ENCODE measurements at places on chromosomes 11 and 22.

DNA sequence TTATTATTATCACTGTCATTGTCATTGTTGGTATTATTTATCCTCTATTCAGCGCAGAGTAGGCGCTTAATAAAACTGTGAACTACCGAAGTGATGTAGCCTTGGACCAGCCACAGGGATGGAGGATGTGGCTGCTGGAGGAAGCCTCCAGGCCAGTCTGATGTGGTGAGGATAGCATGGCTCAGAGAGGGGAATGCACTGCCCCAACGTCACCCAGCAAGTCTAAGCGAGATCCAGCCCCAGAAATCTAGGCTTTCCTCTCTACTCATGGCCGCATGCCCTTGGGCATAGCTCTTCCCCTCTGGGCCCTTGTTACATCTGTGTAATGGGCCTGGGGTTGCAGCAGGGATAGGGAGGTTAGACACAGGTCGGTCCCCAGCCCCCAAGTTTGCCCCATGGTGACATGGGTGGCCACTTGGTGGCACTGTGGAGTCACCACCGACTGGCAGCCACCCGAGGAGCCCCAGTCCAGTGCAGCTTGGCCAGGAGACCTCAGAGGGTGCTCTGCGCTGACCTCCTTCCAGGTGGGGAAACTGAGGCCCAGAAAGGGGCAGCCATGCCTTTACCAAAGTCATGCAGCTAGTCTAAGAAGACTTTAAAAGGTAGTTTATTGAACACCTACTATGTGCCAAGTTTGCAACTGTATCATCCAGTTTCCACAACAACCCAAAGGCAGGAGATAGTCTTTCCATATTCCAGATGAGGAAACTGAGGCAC lies 395.7 kb downstream of the MN1 start:
- DNase-seq: no peak

GRCh38 chr11:11843211-11843621 lies 1.4 kb downstream of the USP47 start:
- DNase-seq: no peak

DNA sequence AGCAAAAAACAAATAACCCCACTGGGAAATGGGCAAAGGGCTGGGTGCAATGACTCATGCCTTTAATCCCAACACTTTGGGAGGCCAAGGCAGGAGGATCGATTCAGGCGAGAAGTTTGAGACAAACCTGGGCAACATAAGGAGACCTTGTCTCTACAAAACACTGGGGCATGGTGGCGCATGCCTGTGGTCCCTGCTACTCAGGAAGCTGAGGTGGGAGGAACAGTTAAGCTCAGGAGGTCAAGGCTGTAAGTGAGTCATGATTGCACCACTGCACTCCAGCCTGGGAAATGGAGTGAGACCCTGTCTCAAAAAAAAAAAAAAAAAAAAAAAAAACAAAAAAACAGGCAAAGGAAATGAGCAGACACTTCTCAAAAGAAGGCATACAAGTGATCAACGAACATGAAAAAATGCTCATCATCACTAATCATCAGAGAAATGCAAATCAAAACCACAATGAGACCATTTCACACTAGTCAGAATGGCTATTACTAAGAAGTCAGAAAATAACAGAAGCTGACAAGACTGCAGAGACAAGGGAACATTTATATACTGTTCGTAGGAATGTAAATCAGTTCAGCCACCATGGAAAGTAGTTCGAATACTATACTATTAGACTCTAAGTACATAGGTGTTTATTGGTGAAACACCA lies 48.2 kb upstream of the SMCO4 start:
- DNase-seq: no peak

DNA sequence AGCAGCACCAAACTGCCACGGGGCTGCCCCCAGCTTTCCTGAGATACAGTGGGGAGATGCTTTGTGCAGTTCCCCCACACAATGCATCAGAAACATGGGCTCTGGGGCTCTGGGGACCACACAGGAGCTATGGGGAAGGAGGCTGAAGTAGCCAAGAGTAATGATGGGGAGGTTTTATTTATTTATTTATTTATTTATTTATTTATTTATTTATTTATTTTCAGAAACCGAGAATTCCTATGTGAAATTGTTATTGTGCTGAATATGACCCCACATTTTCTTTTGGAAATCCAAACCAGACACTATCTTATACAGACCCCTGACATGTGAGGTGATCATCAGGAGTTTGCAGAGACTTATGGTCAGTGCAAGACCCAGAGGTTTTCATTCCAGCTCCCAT lies 84.4 kb downstream of the MTNR1B start:
- no peak for DNase-seq

GRCh38 chr11:134244593-134244992 lies 8.6 kb downstream of the THYN1 start:
- DNase-seq: no peak

- no peak for DNase-seq
Observed at GRCh38 chr11:85923455-85923854, 68.3 kb downstream of the CCDC83 start.

DNA sequence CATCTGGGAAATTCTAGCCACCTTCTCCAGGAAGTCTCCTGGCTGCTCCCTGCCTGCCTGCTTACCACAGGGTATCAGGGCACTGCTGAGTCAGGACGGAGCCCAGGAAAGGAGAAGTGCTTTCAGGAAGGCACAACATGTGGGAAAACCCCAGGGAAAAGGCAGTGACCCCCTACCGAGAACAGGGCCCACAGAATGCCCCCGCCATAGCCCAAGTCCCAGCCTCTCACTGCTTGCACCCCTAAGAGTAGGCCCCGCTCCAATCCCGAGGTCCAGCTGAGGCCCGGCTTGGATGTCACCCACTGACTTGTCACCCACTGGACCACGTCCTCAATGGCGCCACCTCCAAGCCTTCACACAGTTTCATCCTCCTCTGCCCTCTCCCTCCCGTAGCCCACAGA lies 34.1 kb downstream of the ARAP1 start:
- no peak for DNase-seq

- DNase-seq: no peak
Observed at GRCh38 chr22:44247923-44248892, 64.5 kb downstream of the SHISAL1 start.

DNA sequence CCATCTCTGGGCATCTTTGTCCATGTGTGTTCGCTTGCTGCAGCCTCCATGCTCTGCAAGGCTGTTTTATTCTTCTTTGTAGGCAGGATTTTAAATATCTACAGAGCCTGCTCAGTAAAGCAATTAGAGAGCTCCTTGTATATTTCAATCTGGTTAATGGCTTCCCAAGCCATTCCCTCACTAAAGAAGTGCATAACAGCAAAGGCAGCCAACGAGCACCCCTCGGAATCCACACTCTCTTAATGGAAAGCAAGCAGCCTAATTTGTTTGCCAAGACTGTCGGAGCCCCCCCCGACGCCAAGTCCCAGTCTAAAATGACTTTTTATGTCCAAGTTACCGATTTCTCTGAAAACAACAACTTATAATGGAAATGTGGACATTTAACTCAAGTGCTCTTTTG lies 123.6 kb downstream of the ARL14EP start:
- DNase-seq: no peak

DNA sequence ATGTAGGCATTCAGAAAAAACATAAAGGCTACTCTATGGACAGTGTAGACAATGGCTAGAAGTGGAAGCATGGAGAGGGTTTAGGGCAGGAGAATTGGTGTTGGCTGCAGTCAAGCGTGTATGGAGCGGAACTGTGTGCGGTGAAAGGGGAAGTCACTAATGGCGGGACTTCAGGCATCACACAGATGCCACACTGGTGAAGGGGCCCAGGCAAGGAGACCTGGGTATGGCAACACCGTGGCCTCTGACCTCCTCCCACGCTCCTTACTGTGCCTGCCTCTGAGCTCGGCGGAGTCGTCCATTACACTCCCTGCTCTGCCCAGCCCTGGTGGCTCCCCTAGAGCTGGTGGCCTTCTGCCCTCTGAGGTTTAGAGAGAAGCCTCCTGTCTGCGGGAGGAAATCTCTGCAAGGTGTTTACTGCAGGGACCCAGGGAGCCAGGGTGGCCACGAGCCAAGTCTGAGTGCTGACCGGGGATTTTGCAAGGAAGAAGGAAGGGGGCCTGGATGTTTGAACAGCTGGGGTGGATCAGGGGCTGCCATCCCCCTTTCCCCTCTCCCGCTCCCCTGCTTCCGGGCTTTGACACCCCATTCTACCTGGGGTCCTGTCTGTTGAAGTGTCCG lies 75.1 kb upstream of the TSPAN18 start:
- DNase-seq: no peak

DNA sequence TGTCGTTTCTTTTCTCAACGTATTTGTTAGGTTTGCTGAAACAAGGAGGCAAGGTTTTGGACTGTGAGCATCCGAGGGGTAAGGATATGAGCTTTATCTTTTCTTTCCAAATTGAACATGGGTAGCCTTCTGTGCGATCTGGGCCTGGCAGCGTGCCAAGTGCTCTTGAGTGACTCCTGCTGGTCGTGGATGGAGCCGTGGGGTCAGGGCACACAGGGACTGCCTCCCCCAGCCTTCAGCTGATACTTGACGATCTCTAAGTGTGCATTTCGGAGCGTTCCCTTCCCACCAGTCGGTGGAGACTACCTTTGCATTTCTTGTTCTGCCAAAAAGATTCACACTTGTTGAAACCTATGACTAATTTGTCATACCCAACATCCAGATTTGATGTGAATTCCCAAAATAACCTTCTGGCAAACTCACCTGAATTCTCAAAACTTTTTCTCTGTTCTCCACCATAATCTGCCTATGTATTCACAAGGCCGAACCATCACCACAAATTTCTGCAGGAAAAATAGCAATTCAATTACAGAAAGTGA lies 40.1 kb upstream of the CLMP start:
- peak; percentile 14 for DNase-seq

- DNase-seq: no peak
Observed at GRCh38 chr22:19016081-19016766, 80.1 kb upstream of the PRODH start.

GRCh38 chr11:45622283-45622682 lies 43.1 kb downstream of the CHST1 start:
- no peak for DNase-seq

DNA sequence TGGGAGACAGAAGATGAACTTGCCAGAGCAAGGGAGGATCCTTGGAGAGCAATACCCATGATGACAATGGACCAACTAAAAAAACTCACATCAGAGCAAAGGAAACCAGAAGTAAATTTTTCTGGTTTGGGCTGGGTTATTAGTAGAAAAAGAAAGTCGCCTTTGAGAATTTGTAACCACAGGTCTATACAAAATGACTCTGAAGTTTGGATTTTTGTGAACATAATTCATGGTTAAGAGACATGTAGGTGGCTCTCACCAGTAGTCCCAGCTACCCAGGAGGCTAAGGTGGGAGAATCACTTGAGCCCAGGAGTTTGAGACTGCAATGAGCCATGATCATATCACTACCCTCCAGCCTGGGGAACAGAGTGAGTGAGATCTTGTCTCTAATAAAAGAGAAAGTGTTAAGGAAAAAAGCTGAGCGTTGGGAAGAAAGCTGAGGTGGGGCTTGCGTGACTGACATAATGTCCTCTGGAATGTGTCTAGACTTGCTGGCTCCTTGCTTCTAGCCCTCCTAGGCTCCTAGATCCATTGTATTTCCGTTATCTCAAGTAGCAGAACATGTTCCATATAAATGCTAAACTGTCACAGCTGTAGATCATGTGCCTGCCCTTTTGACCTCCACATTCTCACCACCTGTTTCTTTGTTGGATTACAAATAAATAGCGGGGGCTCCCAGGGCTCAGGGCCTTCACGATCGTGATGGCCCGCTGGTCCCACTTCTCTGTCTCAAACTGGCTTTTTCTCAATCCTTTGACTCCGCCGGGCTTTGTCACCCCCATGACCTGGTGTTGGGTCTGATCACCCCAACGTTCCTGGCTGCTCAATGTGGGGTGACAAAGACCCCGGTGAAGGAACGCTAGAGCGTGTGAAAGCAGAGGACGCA lies 56.2 kb upstream of the SC5D start:
- DNase-seq: no peak

- DNase-seq: no peak
Observed at GRCh38 chr22:34851918-34852662, 213.9 kb upstream of the ISX start.

DNA sequence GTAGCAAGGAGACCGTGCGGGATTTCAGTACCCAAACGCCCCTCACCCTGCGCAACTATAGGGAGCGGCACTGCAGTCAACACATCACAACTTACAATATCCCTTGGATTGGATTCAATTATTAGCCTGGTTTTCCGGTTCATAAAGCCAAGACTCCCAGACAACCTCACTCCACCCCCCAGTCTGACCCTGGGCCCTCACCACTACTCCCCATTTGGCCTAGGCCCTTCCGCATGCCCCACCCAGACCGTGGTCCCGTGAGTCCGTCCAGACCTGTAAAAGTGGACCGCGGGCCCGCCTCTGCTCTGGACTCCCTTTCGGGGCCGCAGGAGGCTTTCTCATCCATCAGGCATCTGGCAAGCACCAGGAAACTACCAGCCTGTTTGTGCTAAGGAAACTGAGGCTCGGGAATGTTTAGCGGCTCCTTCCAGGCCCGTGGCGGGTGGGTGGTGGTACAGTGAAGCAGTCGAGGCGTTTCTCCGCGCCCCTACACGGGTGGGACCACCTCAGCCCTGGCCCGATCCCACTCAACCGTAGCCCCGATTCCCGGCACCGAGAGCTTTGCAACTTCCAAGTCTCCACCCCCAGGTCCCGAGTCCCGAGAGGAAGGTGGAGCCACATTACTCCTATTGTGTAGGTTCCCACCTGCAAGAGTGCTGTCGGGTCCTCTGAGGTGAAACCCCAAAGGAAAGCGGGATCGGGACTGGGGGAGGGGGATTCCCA lies 679 bp upstream of the DPP3 start:
- no peak for DNase-seq

- no peak for DNase-seq
Observed at GRCh38 chr22:36110306-36110881, 50.2 kb downstream of the APOL3 start.

- no peak for DNase-seq
Observed at GRCh38 chr11:115499241-115499799, 4.9 kb downstream of the CADM1 start.

GRCh38 chr22:29700206-29700899 lies 19.4 kb upstream of the CABP7 start:
- DNase-seq: no peak

DNA sequence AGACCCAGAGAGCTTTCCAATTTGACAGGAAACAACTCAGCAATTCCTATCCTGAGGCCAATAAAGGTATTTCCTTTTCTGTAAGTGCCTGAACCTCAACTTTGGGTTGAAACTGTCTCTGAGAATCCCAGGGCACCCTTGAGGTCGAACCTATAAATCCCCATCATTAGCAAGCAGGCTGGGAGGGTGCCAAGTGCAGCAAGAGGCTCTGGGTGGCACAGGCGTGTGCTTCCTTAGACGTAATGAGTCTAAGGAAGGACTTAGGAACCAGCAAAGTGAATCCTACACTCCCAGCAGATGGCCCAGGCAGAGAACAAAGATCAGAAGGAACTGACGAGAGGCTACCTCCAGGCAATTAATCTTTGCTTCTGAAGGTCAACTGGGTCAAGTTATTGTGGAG lies 234.3 kb upstream of the NARS2 start:
- no peak for DNase-seq
